COR-L47 (cell line): ENCODE measurements at places on chromosomes 12 and 14.

- DNase-seq = no peak
These were observed 6.3 kb upstream of the NRIP2 start for GRCh38 chr12:2841056-2841650.

GRCh38 chr12:44812062-44812461, 64.1 kb downstream of the NELL2 start:
- DNase-seq = no peak

DNA sequence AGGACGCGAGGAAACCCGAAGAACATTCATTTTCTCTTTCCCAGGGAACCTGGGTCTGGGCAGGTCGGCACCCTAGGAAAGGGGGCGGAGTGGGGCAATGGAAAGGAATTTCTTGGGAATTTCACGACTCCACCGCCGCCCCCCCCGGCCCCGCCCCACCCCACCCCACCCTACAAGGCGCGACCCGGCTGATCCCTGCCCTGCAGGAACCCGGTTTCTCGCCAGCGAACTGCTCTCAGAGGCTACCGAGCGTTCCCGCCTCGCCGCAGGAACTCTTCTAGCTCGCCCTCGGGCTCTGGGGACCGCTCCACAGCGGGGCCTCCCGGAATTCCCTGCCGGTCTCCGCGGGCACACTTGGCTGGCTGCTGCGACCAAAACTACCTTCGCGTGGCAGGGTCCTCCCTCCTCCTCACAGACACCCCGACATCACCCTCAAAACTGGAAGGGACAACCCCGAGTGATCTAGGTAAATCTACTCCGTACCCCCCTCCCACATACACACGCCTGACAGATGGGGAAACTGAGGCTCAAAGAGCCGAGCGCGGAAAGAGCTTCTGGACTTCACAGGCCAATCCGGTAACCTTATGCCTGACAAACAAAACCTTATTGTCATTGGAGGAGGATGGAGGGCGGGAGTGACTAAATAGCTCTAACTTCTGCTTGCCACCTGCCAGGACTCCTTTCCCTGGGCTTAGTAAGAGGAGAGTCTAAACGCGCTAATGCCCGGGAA, 785 bp upstream of the ACTN1 start:
- peak; percentile 35 for DNase-seq

- DNase-seq = peak; percentile 31
These were observed 56.5 kb upstream of the DLK1 start for GRCh38 chr14:100670017-100670752.

- no peak for DNase-seq
These were observed 14.6 kb downstream of the ATXN7L3B start for GRCh38 chr12:74552201-74552600.

- no peak for DNase-seq
These were observed 239.4 kb upstream of the TMTC1 start for GRCh38 chr12:30023186-30023585.

GRCh38 chr12:5954661-5955060, 9.6 kb upstream of the ANO2 start:
- DNase-seq = no peak

GRCh38 chr14:30869551-30870155, 4.7 kb upstream of the COCH start:
- no peak for DNase-seq

DNA sequence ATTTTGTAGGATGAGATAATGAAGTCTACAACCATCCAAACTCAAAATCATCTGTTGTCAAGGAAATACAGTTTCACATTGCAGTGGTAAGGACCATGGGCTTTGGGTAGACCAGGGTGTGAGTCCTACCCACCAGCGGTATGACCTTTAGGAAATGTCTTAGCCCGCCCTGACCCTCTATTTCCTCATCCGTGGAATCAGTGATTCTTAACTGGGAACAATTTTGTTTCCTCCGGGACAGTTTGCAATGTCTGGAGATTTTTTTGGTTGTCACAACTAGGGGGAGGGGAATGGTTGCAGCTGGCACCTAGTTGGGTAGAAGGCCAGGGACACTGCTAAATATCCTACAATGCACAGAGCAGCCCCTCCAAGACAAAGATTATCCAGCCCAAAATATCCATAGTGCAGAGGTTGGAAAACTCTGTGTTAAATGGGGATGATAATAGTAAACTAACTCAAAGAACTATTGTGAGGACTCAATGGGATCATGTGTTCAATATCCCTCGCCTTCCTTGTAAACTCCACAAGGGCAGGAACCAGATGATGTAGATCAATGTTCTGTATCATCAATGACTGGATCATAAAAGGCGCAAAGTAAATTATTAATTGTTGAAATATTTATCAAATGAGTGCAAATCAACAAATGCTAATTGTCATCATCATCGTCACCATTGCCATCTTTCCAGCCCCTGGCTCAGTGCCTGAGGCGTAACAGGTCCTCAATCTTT, 15.7 kb upstream of the IFT81 start:
- DNase-seq = no peak

- DNase-seq = peak; percentile 55
These were observed 1.8 kb downstream of the KITLG start for GRCh38 chr12:88578276-88579160.

DNA sequence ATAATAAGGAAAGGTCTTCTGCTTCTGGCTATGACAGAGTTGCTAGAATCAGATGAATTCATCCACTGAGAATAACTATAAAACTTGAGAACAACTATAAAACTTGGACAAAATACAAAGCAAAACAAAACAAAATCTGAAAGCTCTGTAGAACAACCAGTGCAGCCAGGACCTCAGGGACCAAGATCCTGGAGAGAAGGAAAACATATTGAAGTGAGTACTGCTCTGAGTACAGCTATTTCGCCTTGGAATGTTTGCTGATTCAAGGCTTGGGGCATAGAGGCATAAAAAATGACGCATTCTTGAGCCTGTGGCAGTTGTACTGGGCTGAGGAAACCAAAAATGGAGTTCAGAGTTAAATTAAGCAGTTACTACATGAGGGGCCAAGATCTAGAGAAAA, 21.7 kb downstream of the FOXA1 start:
- no peak for DNase-seq

DNA sequence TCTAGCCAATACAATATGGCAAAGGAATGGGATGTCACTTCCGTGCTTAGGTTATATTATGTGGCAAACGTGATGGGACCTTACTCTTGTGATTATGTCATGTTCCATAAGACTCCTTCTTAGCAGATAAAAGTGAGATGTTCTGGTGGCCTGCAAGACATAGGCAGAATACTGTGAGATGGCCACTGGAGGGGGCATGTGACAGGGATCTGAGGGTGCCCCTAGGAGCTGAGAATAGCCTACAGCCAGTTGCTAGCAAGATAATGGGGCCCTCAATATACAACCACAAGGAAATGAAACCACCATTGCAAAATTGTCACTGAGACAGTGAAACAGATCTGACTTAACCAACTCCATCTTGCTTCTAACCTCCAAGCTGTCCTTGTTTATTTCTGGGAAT, 151.4 kb upstream of the SSTR1 start:
- no peak for DNase-seq

DNA sequence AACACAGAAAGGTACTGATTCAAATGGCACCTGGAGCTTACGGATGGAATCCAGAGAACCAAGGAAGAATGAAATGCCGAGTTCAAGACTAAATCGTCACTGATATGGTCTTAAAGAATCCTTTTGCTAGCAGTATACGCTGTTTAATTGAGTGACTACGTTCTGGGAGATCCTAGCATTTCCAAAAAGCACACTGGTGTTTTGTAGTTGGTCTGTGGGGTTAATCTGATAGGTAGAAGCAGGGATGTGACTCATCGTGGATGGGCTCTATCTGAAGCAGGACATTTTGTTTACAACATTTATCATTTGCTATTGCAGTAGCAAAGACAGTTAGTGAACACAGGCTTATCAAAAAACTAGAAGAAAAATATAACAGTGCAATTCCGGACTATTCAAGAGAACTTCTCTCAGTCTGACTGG, 169.2 kb upstream of the HMGA2 start:
- no peak for DNase-seq

DNA sequence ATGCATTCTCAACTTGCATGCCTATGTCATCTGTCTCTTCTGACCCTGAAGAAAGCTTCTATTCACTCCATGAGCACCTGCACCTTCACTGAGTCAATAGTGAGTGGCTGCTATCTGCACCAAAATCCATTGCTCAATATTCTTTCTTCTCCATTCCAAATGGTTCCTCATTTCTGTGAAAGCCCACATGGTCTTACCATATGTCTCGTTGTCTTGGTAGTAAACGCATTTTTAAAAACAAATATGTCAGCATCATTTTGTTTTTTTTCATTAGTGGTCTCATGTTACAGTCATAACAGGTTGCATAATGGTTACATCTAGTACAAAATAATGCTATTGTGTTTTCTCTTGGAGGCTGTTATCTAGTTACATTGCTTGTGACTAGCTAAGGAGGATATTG, 106.9 kb upstream of the CPM start:
- peak; percentile 0 for DNase-seq

DNA sequence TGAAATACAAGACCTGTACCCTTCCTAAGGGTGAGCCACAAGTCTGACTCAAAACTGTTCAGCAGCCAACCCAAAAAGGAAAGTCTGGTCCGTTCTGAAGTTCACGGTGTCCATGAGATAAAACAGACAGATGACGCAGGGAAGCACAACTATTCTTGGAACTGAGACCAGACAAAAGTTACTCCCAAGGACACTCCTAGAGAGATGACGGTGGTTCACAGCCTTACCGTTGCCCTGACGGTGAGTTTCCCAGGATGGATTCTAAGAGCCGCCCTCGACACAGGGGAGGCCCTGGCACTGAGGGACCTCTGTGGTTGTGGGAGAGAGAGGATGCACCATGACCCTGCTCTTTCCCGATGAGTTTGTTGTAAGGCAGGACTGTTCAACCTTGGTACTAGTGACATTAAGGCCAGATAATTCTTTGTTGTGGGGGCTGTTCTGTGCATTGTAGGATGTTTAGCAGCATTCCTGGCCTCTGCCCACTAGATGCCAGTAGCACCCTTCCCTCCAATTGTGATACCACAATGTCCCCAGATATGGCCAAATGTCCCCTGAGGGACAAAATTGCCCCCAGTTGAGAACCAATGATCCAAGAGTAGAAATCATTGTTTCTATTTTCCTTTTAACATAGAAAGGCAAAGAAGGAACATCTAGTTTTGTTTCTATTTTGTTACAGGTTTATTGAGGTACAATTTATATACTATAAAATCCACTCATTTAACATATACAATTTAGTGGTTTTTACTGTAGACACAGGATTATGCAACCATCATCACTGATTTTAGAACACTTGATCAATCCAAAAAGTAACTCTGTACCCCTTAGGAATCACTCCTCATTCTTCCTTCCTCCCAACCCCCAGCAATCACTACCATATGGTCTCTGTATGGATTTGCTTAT, 23.0 kb downstream of the OR10P1 start:
- peak; percentile 14 for DNase-seq

DNA sequence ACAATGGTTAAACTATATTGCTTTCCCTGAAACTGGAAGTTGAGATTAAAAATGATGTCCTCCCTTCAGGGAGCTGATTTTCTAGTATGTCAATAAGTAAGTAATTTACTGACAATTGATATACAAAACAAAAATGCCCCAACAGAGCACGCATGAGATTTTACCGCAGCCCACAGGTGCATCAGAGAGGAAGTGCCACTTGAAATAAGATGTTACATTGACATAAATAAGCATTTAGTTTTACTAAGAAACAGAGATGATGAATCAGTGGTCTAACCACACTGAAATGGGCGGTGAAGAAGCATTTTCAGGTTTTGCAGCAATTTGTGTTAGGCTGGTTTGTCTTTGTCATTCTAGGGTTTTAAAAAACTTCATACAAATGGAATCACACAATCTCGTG, 8.8 kb upstream of the CLECL1 start:
- no peak for DNase-seq

DNA sequence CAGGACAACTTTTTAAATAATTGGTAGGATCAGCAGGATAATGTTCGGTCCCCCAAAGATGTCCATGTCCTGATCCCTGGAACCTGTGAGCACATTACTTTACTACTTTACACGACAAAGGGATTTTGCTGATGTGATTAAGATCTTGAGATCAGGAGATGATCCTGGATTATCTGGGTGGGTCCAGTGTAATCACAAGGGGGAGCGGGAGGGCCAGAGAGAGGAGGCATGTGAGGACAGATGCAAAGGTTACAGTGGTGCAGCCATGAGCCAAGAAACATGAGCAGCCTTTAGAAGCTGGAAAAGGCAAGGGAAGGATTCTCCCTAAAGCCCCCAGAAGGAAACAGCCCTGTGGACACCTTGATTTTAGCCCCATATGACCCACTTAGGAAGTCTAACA, 33.1 kb downstream of the KCNK10 start:
- DNase-seq = no peak

DNA sequence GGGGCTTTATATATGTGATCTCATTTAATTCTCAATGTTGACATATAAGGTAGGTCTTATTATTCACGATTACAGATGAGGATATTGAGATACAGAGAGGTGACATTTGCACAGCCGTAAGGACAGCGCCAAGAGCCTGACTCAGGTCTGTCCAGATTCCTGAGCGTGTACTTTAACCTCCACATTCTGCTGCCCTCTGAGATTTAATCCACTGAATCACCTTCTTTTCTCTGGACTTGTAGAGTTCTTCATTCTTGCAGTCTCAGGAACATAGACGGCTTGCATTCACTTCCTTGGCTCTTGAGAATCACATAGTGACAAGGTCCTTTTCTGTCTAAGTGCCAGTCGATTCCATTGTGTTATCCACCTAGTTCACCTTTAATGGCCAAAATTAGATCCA, 141.0 kb upstream of the ARHGAP5 start:
- no peak for DNase-seq
